ENCODE measurements at places on chromosomes 4 and X. TPM values are rescaled to one million over a fixed set of nuclear protein-coding genes. Genes with fewer than 3 reads are reported as not detected.

DNA sequence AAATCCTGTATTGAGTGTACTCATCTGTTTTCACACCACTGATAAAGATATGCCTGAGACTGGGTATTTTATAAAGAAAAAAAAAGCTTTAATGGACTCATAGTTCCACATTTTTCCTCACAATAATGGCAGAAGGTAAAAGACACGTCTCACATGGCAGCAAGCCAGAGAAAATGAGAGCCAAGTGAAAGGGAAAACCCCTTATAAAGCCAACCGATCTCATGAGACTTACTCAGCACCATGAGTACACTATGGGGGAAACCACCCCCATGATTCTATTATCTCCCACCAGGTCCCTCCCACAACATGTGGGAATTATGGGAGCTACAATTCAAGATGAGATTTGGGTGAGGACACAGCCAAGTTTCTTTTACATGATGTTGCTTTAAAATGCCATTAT is 171.9 kb downstream of the GALNTL6 start:
- DNase-seq: no peak

DNA sequence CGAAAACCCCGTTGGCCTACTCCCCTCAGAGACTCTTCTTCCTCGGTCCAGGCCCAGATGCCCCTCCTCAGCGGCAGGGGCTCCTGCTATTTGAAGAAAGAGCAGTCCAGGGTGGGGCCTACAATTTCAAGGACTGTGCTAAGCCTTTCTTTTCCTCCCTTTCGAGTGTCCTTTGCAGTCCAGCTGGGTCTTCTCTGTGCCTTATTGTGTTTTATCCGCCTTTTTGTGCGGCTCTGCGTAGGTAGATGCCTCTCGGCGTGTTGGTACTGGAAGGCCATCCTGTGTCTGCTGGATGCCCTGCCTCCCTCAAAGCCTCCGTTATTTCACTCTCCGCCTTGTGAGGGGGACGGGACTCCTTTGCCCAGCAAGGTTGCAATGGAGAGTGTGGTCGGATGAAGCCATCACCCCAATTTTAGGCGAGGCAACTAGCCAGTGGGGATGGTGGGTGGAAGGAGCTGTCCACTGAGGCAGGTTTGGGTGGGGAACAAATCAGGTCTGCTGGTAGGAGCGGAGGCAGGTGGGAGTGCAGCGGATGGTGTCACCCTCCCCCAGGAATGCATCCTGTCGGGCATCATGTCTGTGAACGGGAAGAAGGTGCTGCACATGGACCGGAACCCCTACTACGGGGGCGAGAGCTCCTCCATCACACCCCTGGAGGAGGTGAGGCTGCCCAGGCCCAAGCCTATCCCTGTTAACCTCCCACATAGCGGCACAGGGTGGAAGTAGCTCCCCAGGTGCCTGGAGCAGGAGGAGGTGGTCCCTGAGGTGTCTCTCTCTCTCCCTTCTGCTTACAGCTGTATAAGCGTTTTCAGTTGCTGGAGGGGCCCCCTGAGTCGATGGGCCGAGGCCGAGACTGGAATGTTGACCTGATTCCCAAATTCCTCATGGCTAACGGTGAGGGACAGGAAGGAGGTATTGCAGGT is 1.3 kb downstream of the GDI1 start:
- DNase-seq: no peak

GRCh38 chr4:164700471-164700870 is 53.5 kb upstream of the SMIM31 start:
- peak; percentile 93 for DNase-seq

DNA sequence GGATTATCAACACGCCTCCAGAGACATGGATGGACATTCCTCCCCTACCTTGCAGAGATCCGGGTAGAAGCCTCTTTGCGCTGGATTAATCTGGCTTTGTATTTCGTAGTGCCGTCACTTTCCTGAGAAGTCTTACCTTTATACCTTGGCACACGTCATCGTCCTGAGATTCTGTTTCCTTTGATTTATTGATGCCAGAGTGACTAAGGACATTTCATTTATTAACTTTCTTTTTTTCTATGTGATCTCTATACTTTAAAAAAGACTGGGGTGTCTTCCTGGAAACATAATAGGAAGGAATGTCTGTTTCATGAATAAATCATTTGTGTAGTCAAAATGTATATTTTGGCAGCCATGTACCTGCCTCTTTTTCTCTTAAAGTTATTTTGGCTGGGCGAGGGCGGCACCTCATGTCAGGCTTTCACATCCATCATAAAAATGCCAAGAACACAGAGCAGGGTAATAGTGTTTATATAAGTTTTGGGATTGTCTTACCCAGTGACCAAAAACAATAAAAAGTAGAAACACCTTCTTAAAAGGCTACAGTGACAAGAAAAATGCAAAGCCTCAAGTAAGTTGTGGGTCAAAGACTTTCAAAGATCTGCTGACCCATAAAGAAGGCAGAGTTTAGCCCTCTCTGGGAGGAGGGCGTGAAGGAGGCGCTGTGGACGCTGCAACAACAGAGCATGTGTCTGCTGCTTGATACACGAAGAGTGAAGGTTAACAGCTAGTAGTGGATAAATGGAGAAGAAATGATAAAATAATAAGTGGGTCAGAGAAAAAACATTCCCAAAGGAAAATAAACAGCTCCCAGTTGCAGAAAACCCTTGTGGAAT is 124.4 kb downstream of the SHROOM3 start:
- peak; percentile 42 for DNase-seq

- DNase-seq: no peak
These were observed 414.0 kb upstream of the HS3ST1 start for GRCh38 chr4:11842620-11843263.

GRCh38 chrX:115898382-115899001 is 272.1 kb upstream of the AGTR2 start:
- DNase-seq: peak; percentile 43

- no peak for DNase-seq
These were observed 239.7 kb upstream of the GATB start for GRCh38 chr4:152000518-152000917.

DNA sequence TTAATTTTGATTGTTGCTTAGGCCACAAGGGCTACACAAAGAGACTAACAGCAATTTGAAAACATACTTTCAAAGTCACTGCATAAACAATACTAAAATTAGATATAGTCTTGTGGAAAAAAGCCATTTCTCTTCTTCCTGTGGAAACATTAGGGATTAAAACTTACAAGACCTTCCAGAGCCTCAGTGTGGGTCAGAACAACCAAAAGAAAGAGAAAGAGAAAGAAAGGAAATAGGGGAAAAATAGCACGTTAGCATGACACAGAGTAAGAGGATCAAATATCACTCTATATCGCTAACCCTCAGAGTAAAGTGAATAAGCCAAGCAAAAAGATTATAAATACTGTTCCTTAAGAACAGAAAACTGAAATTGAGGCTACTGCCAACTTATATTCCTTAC is 127.8 kb upstream of the DIAPH2 start:
- DNase-seq: no peak

DNA sequence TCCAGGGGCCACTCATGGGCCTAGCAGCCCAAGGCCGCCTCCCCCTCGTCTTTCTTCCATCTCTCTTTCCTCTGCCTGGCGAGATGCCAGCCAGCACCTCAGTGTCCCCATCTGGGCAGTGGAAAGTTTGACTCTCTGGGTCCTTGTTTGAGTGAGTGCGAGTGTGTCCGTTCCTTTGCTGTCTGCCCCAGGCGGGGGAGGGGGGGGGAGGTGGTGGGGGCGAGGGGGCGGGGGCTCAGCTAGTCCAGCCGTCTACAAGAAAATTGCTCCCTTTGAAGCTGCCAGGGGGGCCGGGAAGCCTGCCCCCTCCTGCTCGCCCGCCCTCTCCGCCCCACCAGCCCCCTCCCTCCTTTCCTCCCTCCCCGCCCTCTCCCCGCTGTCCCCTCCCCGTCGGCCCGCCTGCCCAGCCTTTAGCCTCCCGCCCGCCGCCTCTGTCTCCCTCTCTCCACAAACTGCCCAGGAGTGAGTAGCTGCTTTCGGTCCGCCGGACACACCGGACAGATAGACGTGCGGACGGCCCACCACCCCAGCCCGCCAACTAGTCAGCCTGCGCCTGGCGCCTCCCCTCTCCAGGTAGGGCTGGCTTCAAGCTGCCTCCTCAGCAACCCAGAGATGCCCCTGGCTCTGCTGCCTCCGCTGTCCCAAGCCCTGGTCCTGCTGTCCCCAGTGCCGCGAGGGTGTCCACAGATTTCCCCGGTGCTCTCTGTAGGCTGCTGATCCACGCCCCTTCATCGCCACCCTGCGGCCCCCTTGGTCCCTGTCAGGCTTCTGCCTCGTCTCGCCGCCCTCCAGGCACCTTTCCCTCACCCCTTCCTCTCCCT is at the start of gene BGN:
Gene BGN (plus strand): TSS at position 440 of the 821 bp plus-strand sequence. CDS start 9,652 bp downstream, outside the sequence.
- peak; percentile 52 for DNase-seq

DNA sequence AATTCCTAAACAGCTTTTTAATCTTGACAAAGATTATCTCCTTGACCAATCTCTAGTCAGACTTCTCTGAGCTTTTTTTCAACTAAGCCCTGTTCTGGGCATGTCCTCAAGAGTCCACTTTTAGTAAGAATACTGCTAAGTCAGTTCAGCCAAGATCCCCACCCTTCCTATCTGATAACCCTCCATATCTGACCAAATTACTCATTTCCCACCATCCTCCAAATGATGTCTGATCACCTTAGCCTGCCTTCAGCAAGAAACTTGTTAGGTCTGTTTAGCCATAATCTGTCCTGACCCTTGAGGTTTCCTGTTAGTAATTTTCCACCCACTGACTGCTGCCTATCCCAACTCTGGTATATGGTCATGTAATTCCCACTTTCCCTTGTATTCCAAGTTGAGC is 65.2 kb downstream of the FAM13A start:
- no peak for DNase-seq

GRCh38 chrX:26918631-26919030 is 544.5 kb downstream of the PPP4R3C start:
- DNase-seq: peak; percentile 62

DNA sequence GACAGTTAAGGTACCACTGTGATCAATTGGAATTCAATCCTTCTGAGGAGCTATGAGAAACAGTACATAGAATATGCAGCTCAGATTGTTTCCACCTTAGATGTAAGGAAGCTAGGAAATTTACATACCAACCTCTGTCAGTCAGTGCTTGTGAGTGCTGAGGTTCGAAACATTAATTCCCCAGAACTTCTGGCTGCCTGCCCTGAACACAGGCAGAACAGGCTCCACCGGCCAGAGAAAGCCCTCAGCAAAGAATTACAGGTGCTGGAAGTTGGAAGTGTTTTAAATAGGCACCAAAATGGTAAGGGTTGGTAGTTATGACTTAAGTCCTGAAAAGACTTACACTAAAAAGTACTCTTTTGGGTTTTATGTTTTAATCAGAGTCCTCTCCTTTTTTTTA is 651.8 kb downstream of the C4orf33 start:
- peak; percentile 4 for DNase-seq

- no peak for DNase-seq
These were observed 52.1 kb upstream of the SMIM10 start for GRCh38 chrX:134938682-134939081.

DNA sequence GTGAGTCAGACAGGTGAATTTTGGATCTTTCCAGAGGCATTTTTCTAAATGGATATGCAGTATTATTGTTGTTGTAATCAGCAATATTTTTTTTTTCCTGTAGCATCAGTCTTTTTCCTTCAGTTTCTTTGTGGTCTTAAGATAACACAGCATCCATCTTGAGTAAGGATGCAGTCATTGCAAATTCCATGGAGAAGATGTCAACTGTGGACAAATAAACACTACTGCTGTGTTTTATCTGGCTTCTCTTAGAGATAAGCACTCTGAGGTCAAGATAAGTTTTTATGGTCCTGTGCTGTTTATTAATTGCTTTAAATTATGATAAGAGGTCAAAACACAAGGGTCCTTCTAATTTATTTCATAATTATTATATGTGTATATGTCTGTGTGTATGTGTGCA is 1255.7 kb downstream of the ADGRL3 start:
- no peak for DNase-seq

- DNase-seq: no peak
These were observed 4.3 kb downstream of the CHIC2 start for GRCh38 chr4:54060116-54060515.

DNA sequence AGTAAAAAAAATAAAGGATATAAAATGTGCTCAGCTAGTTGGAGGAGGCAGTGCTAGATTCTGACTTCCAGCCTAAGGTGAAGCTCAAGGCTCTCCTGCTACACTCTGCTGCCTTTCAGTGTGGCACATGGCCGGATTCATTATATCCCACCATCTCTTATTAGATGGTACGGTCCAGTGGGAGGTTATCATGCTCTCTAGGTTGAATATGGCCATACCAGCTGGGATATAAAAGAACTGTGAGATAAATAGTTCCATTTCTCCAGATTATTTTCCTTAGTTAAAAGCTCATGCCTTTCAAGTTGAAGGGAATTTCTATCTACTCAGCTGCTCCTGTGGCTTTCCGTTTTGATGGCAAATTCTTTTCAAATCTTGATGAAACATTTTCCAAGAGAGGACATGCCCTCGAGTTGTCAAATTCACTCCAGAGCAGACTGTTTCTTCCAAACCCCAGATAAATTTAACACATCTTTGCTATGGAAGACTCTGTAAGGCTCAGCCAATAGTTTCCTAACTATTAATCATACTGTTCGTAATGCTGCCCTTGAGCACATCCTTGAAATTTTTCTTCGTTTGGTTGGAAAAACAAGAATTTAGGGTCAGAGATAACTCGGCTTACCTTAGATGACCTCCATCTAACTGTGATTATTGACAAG is 2.2 kb upstream of the MGARP start:
- DNase-seq: no peak

DNA sequence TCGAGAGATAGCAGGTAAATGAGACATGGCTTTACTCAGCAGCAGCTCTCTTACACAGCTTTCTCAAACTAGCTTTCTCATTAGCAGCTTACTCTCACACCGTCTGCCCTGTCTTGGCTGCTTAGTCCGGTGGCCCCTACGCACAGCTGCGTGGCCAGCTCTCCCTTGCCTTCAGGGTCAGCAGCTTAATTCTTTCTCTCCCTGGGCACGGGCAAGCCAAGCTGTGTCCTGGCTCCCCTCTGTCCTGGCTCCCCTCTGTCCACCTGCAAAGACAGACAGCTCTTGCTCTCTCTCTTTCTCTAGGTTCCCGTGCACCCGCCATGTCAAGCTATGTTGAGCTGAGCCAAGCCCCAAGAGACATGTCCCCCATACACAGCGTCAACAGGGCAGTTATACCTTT is 39.4 kb downstream of the ZNF185 start:
- no peak for DNase-seq

GRCh38 chr4:87150498-87151261 is 69.7 kb downstream of the KLHL8 start:
- peak; percentile 87 for DNase-seq

- DNase-seq: no peak
These were observed 21.1 kb downstream of the GRPR start for GRCh38 chrX:16144420-16144819.

The TRPC5OS gene
- not detected for total RNA-seq

The XK gene
- total RNA-seq: 1.5 TPM

The TREX2 gene
- total RNA-seq: 1.7 TPM

The SPANXC gene
- total RNA-seq: not detected

The SPIN3 gene
- total RNA-seq: 18.2 TPM

The ASB12 gene
- total RNA-seq: 1.2 TPM

The MAGEB1 gene
- not detected for total RNA-seq

The IL9R gene
- 1.6 TPM for total RNA-seq

The PNMA3 gene
- total RNA-seq: 8.5 TPM

The CT55 gene
- total RNA-seq: not detected

The SPARCL1 gene
- total RNA-seq: 1.5 TPM

Data from GM23338 (cell line).